Stimulated activated CD4-positive, alpha-beta T cell treated with anti-CD3 and anti-CD28 coated beads, Interleukin-1b, Interleukin-23, amount 100 ng/mL, for 24 hours (primary cell): ENCODE measurements at places on chromosomes 6 and 20.

DNA sequence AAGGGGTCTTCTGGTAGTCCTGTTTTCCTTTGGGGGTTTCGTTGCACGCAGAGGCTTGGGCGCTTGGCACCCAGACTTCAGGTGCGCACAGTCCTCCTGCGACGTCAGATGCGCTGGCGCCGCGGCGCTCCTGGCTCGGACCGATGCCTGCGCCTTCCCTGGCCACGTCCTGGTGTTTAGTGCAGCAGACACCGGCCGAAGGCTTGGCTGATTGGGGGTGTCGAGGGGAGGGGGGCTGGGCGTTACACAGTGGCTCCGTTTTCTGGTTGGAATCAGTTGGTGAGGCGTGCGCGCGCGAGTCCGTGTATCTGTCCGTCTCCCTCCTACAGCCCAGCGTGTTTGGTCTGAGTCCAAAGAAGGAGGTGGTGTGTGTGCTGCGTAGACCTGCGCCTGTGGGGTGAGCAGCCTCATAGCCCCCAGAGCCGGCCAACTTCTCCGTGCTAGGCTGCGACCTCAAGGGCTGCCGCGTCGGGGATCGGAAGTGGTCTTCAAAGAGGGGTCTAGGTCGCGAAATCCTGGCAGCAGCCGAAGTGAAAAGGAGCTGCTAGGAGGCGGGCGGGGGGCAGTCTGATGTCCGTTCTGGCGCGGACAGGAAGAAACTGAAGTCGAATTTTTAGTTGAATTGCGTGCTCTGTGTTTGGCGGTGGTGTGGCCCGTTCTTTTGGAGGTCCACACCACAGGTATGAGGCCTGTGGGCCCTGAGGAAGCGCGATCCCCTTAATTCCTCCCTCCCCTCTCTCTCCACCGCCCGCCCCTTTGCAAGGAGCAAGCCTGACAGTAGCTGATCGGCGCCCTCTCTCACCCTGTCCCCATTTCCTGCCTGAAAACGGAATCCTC lies 1.5 kb downstream of the SYNDIG1 start:
- DNase-seq = no peak

DNA sequence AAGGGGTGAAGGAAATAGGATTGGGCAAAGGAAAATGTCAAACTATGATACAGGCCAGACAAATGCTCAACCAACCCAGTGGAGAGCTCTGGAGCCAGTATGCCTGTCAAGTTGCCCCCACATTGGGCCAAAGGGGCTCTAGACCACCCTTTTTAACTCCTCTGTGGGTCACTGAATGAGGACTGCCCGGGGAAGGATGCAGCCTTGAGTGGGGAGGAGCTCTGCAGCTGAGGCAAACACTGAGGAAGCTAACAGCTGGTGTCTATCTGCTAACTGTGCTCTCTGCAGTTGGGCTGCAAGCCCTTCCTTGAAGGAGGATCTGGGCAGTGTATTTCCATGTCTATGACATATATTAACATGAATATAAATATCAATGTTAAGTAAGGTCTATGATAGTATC lies 98.4 kb upstream of the PRSS16 start:
- DNase-seq = no peak

GRCh38 chr6:17998442-17998841 lies 11.0 kb upstream of the KIF13A start:
- DNase-seq = no peak

GRCh38 chr6:127972815-127973214 lies 72.0 kb upstream of the THEMIS start:
- peak; percentile 21 for DNase-seq

DNA sequence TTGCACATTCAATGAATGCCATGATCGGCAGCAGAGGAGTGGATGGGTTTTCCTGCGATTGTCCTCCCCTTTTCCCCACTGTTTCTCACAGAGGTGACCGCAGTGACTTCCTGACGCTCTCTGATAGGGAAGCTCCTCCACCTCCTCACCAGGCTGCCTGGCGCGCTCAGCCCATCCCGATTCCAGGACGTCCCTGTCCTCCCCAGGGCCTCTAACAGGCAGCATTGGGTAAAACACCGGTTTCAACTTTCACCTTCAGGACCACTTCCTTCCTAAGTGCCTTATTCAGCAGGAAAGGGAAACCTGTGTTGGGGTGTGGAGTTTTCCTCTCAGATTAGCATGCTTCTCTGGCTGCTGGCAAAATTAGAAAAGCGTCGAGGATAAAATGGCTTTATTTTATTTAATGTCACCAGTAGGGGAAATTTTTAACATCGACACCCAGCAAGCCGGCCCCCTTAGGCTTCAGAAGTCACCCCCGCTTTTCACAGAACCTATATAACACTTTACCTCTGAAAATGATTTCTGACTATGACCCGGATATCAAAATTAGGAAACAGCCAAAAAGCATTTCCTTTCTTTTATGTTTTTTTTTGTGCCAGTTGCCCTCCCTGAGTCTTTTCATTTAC lies 570.4 kb upstream of the GJE1 start:
- no peak for DNase-seq

GRCh38 chr6:132412656-132413498 lies 11.6 kb upstream of the MOXD1 start:
- no peak for DNase-seq

DNA sequence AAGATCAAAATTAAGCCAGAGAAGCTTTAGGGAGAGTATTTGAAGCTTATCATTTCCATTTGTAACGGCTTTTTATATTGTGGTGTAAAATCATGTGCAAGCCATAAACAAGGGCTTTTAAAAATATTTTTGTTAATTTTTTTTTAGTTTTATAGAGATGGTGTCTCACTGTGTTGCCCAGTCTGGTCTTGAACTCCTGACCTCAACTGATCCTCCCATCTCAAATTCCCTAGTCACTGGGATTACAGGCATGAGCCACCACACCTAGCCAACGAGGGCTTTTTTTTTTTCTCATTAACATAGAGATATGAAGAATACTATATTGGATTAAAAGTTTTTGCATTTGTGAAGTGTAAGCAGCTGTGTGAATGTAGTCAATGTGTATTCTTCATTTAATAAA lies 29.1 kb downstream of the CDKAL1 start:
- DNase-seq = no peak

GRCh38 chr6:84462698-84463097 lies 235.3 kb upstream of the CEP162 start:
- DNase-seq = no peak

GRCh38 chr20:63574156-63574828 lies at the start of gene HELZ2:
HELZ2 (minus strand) TSS chr20:63574239; CDS start chr20:63572385, 1,854 bp downstream.
- no peak for DNase-seq

GRCh38 chr6:52981222-52981900 lies 13.7 kb downstream of the GSTA4 start:
- no peak for DNase-seq

DNA sequence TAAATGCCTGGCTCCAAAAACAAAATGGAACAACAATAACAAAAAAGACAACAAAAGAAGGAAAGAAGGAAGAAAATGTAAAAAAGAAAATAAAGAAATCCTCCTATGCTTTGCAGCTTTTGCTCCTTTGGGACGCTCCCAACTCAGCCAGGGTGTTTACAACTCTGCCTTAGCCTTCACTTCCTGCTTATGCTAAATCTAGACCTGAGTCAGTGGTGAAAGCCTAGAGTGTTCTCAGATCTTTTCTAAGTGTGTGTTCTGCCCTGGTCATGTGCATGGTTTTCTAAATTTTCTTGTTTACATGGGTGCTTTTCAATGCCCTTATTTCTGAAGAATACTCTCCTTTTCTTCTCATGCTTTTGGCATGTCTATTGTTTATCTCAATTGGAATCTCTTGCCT lies 19.5 kb upstream of the GRM1 start:
- DNase-seq = no peak
